ENCODE measurements at places on chromosomes 1 and 21. TPM values are rescaled to one million over a fixed set of nuclear protein-coding genes. Genes with fewer than 3 reads are reported as not detected.

The TRNP1 gene
- total RNA-seq, result 15.4 TPM

The SMCP gene
- total RNA-seq, result not detected

The MROH7 gene
- 0.73 TPM for total RNA-seq

The BSND gene
- not detected for total RNA-seq

The TNNT2 gene
- total RNA-seq, result under 0.01 TPM

The CELA2A gene
- not detected for total RNA-seq

The DVL1 gene
- total RNA-seq, result 85.9 TPM

The GPR3 gene
- 0.20 TPM for total RNA-seq

The AKNAD1 gene
- total RNA-seq, result 0.33 TPM

The TRPM2 gene
- under 0.01 TPM for total RNA-seq

The TSTD1 gene
- 10.1 TPM for total RNA-seq

The ATP6V1G3 gene
- not detected for total RNA-seq

The PTGS2 gene
- 59.8 TPM for total RNA-seq

The TSPEAR gene
- not detected for total RNA-seq

The NFASC gene
- total RNA-seq, result 47.6 TPM

The NEK2 gene
- total RNA-seq, result 2.5 TPM

The TACSTD2 gene
- 0.26 TPM for total RNA-seq

The ADARB1 gene
- 9.3 TPM for total RNA-seq
